ENCODE measurements at places on chromosomes 3 and 15. TPM values are rescaled to one million over a fixed set of nuclear protein-coding genes. Genes with fewer than 3 reads are reported as not detected.

GRCh38 chr15:62249501-62249900 lies 84.4 kb upstream of the C2CD4B start:
- no peak for DNase-seq

UNC13C gene
- 13.2 TPM for total RNA-seq

- DNase-seq, result no peak
Measured at GRCh38 chr15:36791844-36792571, 212.6 kb downstream of the CDIN1 start.

DNA sequence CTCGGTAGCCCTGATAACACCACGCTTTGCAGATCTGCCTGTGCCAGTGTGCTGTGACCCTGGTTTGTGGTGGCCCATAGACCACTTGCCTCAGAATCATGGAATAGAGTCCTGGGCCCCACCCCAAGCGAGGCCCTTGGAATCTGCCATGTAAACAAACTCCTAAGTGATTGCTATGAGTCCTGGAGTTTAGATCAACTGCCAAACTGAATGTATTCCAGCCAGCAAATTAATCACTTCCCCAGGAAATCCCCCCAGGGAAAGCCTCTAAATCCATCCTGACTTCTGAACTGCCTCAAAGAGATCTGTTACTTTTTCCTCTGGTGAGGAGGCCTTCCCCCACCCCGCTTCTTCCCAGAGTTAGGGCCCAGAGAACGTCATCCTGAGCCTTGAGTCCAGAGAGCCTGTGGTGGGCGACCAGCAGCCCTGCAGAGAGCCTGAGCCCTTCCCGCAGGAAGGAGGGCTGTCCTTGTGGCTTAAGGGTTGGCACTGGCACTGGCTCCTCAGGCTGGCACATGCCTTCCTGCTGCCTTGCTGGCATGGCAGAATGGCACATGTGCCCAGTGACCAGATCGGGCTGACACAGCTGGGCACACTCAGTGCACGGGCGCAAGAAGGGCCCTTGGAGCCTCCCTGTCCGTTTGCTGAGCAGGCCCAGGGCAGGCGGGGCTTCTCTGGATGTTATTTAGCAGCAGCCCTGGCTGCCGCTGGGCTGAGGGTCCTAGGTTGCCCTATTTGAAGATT lies 50.6 kb upstream of the PLXNA1 start:
- no peak for DNase-seq

GRCh38 chr3:162295323-162295983 lies 798.8 kb downstream of the OTOL1 start:
- no peak for DNase-seq

GRCh38 chr3:70550723-70551319 lies 238.4 kb upstream of the MDFIC2 start:
- no peak for DNase-seq

- DNase-seq, result no peak
Measured at GRCh38 chr15:52734329-52734728, 55.1 kb upstream of the ATOSA start.

DNA sequence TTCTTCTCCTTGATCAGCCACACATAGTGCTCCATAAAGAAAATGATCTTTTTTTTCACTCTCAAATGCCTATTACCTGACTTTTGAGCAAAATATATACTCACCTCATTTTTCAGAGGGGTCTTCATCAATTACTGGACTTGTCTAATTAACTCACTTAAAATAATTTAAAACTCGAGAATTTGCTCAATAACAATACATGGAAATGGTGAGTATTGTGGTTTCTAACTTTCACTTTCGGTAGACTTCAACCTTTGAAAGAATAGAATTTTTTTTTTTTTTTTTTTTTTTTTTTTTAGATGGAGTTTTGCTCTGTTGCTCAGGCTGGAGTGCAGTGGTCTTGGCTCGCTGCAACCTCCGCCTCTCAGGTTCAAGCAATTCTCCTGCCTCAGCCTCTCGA lies 17.7 kb upstream of the EPHB1 start:
- no peak for DNase-seq

RBP2 gene
- not detected for total RNA-seq

DNA sequence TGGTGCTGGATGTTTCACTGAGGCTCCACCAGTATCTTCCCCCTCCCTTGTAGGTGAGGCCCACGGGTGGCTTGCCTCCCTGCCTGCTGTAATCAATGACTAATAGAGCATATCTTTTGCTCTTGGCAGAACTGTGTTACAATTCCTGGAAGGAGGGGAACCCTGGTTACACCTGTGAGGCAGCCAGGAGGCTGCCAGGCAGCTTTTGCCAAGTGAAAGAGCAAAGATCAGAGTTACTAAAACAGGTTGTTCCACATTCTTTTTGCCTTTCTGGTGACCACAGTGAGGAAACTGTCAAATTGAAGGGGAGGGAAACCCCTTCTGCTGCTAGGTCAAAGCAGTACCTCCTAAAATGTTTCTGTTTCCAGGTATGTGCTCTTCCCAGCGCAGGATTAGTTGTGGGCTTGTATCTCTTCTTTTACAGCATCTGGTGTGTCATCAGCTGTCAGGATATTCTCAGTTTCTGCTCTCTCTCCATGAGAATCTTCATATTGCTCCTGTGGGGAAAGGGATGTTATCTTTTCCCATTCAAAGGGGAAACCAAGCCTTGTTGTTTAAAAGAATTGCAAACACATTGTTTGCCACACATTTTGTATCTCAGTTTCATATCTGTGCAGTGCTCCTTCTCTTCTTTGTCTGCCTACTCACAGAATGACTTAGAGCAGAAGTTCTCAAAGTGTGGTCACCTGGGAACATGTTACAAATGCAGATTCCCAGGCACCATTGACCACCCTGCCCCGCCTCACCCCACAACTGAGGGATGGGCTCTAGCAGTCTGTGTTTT lies 137.4 kb upstream of the UMPS start:
- DNase-seq, result no peak

LYZL4 gene
- not detected for total RNA-seq

DNA sequence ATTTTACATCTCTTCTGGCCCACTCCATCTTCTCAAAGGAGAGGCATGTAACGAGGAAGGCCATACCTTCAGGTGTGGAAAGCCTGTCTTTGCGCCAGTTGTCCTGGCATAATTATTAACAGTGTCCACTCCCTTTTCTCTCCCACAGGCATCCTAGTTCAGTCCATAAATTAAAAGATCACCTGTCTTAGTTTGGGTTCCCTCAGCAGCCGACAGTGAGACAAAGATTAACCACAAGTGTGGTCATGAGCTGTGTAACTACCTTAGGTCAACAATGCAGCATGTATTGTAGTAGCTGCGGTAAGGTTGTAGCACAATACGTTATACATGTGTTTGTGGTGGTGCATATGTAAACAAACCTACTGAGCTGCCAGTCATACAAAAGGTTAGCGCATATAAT lies 103.3 kb upstream of the GALNT15 start:
- no peak for DNase-seq

AQP9 gene
- total RNA-seq, result 5.6 TPM

GOLGA8T gene
- 0.83 TPM for total RNA-seq

DNA sequence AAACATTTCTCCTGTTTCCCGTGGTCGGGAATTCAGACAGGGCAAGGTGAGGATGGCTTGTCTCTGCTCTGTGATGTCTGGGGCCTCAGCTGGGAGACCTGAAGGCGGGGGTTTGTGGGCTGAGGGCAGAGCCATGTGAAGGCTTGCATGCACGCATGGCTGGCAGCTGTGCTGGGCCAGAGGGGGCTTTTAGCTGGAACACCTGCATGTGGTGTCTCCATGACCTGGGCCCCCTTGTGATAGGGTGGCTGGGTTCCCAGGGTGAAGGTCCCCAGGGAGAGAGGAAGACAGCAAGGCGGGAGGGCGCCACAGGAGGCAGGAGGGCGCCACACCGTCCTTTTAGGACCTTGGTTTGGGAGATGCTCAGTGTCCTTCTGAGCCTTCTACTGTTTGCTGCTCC lies 101.6 kb upstream of the PRR23E start:
- no peak for DNase-seq

DNA sequence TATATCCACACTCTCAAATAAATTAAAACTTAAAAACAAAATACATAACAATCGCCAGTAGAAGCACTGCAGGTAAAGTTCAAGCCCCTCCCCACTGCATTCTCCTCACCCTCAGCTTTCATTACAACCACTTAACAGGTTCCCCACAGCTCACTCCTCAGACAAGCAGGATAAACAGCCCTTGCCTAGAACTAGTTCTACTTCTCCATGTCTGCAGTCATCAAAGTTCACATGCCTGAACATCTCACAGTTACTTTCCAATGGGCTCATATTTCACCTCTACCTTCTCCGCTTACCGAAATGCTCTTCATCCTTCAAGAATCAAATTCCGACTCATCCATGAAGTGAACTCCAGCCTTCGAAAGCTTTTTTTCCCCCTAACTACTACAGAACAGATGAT lies 4.1 kb downstream of the YEATS2 start:
- no peak for DNase-seq

GRCh38 chr15:45456212-45457106 lies 66.1 kb downstream of the SLC30A4 start:
- DNase-seq, result peak; percentile 20

GRCh38 chr15:94229591-94230369 lies 1.6 kb upstream of the MCTP2 start:
- DNase-seq, result no peak

DNA sequence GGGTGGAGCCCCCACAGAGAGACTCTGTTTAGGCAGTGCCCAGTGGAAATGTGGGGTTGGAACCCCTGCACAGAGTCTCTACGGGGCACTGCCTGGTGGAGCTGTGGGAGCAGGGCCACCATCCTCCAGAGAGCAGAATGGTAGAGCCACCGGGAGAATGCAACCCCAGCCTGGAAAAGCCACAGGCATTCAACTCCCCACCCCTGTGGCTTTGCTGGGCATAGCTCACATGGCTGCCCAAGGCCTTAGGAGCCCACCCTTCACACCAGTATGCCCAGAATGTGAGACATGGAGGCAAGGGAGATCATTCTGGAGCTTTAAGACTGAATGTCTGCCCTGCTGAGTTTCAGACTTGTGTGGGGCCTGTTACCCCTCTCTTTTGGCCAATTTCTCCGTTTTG lies 19.0 kb upstream of the CHCHD6 start:
- DNase-seq, result no peak

- no peak for DNase-seq
Measured at GRCh38 chr3:172315401-172316091, 132.7 kb downstream of the GHSR start.

GRCh38 chr15:66894363-66894762 lies 171.0 kb upstream of the SMAD3 start:
- DNase-seq, result no peak

PTPN23 gene
- 13.8 TPM for total RNA-seq

POLR2M gene
- 110 TPM for total RNA-seq

GRCh38 chr3:195616681-195617080 lies 32.9 kb upstream of the APOD start:
- no peak for DNase-seq

- no peak for DNase-seq
Measured at GRCh38 chr3:55143336-55143735, 215.5 kb upstream of the LRTM1 start.

DNA sequence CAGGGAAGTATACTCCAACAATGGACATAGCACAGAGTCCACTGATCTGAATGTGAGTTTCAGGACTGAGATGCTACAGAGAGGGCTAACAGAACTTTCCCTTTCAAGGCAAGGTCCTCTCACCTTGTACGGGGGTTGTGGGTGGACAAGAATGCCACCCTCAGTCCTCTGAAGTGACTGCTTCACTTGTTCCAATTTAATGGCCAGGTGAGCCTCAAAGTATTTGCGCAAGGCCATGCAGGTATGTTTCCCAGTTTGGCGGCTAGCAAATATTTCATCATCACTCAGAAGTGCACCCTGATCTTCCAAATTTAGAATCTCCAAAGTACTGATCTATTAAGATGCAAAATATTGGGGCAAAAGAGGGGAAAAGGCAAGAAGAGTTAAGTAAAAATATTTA lies 38.1 kb downstream of the RBM15B start:
- no peak for DNase-seq

DNA sequence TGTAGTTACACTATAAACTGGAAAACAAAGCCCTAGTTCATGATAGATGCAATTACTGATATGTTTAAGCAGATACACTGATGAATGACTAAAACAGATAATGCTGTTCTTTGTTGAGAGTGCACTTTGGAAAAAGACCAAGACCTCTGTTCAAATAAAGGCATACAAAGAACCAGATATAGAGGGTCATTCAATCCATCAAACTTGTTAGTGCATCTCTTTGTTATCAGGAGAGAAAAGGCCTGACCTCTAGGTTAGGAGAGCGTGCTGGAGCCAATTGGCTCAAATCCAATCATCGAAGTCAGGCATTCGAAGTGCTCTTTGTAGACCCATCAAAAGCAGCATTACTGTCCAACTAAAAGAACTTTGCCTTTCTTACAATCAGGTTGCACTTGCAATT lies 124.2 kb downstream of the TFG start:
- DNase-seq, result peak; percentile 9

- peak; percentile 74 for DNase-seq
Measured at GRCh38 chr15:49706805-49707204, 86.0 kb downstream of the DTWD1 start.

Data from spinal cord (tissue), 10 donors.